Fibroblast of the conjunctiva (primary cell): ENCODE measurements at places on chromosomes 7 and 10.

DNA sequence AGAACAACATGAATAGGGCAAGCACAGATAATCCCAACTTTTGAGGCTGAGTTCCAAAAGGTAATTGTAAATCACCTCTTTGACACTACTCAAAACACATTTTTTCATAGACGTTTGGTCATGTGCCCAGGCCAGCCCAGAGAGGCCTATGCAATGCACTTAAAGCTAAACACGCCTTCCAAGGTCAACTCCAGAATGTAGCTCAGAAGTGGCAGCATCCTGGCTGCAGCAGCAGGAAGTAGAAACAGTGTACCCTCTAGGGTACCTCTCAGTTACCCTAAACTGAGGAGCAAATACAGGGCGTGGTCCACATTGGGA lies 58.7 kb downstream of the OSBPL3 start:
- no peak for DNase-seq

DNA sequence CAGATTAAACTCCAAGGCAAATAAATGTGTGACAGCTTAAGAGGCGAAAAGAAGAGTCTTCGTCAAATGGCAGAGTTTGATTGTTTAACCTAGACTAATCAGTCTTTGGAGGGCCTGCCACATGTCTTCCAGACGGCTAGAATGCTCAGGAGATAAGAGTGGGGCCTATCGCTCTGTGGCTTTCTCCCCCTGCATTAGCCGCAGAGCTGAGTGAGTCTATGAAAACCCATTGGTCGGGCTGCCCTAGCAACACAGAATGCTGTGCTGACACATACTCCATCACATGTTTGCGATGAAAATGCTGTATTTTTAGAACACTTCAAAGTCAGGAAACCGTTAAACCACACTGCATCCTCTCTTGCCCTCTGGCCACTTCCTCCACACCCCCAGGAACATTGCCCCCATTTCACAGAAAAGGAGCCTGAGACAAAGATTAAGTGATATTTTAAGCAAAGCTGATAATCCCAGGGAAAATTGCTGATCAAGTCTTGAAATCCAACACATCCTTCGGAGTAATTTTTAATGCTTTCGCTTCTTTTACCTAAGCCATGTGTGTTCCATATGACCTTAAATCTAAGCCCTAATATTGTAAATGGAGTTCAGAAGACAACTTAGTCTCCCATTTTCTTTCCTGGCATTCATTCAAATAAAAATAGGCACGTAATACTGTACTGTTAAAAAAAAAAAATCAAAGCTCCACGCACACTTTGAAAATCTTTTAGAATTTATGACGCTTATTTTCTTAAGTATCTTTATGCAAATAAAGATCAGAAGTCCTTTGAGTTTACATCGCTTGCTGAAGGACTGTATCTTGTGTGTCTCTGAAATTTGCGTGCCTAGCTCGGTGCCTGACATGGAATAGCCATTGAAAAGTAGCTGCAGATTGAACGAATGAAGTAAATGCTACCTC lies 161.2 kb downstream of the CELF2 start:
- DNase-seq = no peak

GRCh38 chr10:78895469-78895868 lies 173.3 kb upstream of the ZMIZ1 start:
- no peak for DNase-seq

- DNase-seq = no peak
These were observed 223.0 kb downstream of the AHR start for GRCh38 chr7:17521437-17521836.

DNA sequence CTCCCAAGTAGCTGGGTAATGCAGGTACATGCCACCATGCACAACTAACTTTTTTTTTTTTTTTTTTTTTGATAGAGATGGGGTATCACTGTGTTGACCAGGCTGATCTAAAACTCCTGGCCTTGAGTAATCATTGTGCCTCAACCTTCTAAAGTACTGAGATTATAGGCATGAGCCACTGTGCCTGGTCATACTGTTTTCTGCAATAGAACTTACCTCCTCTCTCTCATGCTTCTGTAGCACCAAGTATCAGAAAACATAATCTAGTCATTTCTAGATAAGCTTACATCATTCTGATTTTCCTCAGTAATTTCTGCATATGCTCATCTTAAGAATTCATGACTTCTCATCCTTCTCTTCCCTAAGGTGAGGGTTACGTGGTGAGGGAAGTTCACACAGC lies 210.0 kb downstream of the IMMP2L start:
- no peak for DNase-seq

DNA sequence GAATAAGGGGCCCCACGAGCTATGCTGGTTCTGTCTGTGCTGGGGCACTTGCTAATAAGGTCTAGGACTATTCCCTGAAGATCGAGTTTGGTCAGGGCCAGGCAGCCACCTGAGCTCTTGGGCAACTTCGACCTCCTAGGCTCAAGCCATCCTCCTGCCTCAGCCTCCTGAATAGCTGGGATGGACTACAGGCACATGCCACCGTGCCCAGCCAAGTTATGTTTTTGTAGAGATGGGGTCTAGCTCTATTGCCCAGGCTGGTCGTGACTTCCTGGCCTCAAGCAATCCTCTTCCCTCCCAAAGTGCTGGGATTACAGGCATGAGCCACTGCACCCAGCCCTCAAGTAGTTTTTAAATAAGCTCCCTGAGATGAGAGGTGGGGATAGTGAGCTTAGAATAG lies 2.9 kb downstream of the ZP3 start:
- DNase-seq = no peak

- DNase-seq = no peak
These were observed 406.0 kb downstream of the PHF14 start for GRCh38 chr7:11379641-11380040.

DNA sequence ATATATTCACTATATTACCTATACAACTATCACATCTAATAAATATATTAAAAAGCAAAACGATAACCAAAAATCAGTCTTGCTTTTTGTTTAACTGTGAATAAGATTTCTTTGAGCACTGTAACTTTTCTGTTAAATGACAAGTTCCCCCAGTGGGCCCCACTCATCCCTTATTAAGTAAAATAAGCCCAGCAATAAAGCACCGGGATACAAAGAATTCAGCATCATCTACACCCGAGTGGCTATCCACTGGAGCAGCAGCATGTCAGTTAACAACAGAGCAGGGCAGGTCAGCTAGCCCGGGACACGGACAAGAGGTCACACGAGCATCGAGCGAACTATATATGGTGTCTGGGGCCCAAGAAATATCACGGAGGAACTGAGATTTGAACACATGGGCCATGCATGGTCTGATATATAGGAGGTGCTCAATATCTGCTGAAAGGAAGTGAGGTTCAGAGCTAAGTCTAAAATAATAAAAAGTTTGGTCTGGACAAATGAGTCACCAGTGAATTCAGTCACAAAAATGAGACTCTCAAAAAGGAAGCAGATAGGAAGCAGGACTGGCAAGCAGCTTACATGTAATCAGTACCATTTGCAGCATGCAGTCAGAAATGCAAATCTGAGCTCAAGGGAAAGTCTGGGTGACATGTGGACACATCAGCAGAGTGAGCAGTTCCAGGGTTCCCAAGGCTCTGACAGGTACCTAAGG lies 4.1 kb downstream of the ERCC6 start:
- DNase-seq = peak; percentile 26

DNA sequence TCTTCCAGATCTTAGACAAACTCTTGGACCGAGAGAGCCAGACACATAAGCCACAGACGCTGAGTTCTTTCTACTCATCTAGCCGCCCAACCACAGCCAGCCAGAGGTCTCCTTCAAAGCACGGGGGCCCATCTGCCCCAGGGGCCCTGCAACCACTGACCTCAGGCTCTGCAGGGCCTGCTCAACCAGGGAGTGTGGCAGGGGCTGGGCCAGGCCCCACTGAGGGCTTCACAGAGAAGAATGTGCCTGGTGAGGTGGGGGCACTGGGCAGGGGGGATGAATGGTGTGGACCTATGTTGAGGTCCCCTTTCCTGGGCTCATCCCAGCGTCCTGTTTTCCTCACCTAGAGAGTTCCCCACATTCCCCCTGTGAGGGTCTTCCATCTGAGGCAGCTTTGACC lies 11.4 kb downstream of the ZSWIM8 start:
- DNase-seq = no peak

- no peak for DNase-seq
These were observed 6.6 kb upstream of the PON1 start for GRCh38 chr7:95330961-95331337.

DNA sequence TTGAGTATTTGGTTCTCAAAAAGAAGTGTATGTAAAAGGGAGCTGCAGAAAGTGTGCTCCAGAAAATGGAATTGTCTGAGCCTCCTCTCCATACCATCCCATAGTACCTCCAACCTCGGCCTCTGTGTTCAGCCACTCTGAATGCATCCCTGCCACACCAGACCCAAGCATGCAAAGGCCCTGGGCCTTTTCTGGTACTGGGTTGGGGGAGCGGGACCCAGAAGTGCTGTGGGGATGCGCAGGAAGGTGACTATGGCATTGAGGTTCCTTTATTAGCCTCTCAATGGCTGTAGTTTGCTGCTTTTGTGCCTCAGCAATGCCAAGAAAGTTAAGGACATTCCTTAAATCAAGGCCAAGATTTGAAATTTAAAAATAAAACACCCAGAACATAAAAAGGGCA lies 2.1 kb upstream of the KCNMA1 start:
- DNase-seq = no peak

GRCh38 chr10:71243756-71244395 lies 31.5 kb downstream of the UNC5B start:
- DNase-seq = no peak

DNA sequence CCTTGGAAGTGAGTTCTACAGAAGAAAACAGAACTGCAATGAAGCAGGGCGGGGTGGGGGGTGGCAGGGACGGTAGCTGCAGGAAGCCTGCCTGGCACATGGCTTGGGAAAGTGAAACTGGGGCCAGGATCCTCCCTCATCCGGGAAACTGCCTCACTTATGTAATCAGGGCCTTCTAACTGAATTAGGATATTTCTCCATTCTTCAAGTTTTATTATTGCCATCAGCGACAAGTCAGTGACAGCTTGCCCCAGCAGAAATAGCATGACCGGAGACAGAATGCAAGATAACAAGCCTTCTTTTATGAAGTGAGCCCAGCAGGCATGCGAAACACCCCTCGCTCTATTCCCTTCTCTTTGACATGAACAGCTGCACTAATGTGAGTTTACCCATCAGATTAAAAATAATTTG lies 77.5 kb upstream of the CACUL1 start:
- no peak for DNase-seq
